ENCODE measurements at places on chromosomes 5 and 9. TPM values are rescaled to one million over a fixed set of nuclear protein-coding genes. Genes with fewer than 3 reads are reported as not detected.

NMUR2 gene
- not detected for total RNA-seq

GGTA1 gene
- 6.2 TPM for total RNA-seq

DNA sequence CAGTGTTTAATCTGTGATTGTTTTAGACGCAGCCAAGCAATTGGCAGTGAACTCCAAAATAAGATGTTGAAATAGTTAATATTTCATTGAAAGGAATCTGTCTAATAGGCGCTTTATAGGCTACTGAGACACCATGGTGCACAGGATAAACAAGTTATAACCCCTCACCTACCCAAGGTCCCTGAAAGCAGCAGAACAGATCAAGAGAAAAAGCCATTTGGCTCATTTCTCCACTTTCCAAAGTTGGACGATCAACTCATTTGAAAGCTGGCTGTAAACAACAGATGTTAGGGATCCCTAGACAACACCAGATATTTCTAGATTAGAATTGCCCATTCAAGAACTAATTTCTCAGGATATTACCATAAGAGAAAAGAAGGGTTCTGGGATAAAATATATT is 4.9 kb downstream of the PUM3 start:
- DNase-seq: no peak

CEL gene
- total RNA-seq: not detected
